Skeletal muscle cell (primary cell): ENCODE measurements at places on chromosomes 5 and 9.

- DNase-seq = no peak
These were observed 68.2 kb upstream of the EGFLAM start for GRCh38 chr5:38190111-38190510.

DNA sequence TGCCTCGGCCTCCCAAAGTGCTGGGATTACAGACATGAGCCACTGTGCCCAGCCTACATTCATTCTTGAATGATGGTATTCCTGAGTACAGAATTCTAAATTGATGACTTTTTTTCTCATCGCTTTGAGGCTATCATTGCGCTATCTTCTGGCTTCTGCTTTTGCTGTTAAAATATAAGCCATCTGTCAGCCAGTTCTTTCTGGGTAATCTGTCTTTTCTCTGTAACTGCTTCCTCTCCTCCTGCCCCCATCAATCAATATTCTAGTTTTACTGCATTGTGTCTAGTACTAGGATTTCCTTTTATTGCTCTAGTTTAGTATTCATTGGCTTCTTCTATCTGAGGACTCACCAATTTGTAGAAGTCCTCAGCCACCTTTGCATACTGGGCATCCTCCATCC is 89.0 kb downstream of the PLPP1 start:
- DNase-seq = no peak

DNA sequence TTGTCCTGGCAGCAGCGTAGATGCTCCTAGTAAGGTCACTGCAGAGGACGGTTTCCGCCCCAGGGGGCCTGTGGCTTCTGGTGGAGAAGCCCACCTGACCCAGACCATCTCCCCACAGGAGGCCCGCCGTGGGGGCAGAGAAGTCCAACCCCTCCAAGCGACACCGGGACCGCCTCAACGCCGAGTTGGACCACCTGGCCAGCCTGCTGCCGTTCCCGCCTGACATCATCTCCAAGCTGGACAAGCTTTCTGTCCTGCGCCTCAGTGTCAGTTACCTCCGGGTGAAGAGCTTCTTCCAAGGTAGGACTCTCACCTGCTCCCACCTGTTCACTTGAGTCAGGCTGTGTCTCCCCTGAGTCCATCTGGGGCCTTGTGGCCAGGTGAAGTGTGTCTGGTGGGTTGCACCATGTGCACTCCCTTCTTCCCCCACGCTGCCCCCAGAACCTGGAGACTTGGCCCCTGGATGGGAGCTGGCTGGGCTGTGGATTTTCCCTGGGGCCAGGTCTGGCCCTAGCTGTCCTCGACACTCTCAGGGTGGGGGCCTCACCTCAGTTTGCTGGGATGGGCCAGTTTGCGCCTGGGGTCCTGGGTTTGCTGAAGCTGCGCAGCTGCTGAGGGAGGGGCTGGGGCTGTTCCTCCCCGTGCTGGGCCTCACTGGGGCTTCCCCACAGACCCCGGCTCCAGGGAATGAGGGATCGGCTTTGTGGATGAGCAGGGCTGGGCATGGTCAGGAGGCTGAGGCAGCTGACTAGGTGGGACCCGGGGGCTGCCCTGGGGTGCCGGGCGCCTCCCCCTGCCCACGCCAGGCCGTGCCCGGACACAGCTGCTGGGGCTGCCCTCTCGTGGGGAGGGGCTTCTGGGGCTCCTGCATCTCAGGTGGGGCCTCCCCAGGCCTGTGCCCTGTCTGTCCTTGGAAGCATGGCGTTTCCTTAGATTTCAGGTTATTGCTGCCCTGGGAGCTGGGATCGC is 32.4 kb downstream of the AHRR start:
- DNase-seq = no peak

GRCh38 chr9:133048595-133048994 is 13.2 kb upstream of the CEL start:
- DNase-seq = no peak

DNA sequence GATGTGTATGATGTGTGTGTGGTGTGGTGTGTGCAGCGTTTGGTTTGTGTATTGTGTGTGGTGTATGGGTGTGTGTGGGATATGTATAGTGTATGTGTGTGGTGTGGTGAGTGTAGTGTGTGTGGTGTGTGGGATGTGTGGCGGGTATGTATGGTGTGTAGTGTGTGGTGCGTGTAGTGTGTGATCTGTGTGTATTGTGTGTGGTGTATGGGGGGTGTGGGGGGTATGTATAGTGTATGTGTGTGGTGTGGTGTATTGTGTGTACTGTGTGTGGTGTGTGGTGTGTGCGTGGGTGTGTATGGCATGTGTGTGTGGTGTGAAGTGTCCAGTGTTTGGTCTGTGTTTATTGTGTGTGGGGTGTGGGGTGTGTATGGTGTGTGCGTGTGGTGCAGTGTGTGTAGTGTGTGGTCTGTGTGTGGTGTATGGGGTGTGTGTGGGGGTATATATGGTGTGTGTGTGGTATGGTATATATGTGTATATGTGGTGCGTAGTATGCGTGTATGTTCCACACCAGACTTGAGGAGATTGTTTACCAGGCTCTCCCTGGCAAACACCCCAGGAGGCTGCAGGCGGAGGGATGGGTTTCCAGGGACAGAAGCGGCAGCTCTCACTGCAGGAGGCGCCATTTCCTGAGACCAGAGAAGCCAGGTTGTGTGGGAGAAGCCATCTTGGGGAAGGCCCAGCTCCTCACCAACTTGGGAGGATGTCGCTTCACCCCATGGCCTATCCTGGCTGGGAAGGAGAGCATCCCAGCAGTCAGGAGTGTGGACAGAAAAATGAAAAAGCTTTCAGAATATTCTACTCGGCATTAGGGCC is 138.1 kb downstream of the NXNL2 start:
- DNase-seq = no peak

DNA sequence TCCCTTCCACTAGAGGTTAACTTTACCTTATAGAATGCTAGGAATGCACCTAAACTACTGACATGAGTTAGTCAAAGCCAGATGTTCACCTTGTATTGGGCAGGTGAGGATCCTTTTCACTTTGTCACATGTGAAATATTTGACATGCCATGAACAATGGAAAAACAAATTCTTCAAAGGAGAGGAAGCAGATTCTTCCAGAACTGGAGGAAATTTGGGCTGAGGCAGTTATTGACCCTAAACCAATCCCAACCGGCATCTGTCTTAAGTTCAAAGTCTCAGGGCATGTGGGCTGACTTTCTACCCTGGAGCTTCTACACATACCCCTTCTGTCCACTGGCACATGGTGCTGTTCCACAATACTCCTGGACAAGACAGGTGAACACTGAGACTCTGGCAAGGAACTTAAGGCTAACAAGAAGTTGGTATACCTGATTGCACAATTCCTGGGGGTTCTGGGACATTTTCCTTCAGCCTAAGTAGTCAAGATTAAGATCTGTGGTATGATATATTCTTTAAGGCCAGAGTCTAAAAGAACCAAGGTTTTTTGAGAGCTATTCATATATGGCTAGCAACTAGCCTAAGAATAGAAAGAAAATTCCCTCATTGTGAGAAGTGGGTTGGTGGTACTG is 2.6 kb downstream of the VLDLR start:
- no peak for DNase-seq

DNA sequence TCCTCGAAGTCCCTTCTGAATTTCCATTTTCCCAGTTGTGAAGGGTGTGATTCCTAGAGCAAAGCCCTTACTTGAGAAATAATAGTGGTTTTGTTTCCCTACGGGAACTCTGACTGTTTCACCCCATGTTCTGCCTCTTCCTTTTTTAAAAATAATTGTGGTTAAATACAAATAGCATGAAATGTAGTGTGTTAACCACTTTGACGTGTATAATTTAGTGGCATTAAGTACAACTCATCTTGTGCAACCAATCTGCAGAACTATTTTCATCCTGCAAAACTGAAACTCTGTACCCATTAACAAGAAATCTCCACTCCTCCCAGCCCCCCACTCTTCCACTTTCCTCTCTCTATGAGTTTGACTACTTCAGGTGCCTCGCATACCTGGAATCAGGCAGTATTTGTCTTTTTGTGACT is 35.6 kb upstream of the HAND1 start:
- no peak for DNase-seq

DNA sequence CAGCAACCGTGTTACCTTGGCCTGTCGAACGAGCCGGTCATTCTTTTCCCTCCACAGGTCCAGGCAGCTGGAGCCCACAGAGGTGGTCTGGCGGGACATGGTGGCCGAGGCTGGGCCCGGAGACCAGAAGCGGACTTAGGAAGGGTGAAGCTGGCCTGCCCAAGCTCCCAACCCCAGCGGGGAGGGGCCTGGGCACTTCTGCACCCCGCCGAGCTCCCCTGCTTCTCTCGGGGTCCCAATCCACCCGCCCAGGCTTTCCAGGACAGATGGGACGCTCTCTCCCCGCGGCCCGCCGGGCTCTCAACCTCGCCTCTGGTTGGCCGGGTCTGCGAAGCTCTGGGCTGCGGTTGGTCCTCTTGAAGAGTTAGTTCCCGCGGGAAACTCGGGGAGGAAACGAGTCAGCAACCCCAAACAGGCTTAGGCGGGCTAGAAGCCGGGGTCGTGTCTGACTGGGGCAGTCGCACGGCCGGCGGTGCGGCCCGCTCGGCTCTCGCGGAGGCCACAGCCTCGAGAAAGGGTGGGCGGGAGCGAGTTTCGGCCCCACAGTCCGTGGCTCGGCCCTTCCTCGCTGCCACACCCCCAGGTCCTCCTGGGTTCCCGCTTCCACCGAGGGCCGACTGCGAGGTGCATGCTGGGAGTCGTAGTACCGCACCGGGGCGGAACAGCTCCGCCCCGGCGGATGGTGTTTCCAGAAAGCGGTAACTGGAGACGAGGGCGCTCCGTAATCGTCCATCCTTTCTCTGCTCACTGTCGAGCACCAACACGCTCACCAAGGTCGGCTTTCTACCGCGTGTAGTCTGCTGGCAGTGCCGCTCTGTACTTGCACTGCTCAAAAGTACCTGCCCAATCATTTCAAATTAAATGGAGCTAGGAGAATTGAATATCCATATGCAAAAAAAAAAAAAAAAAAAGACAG is at the start of gene FANCG:
Gene FANCG, minus strand, starts transcription at position 517 of the 916 bp plus-strand sequence. Its CDS starts 418 bp downstream, at position 99.
- DNase-seq = peak; percentile 76

- no peak for DNase-seq
These were observed 16.5 kb downstream of the EPB41L4B start for GRCh38 chr9:109304347-109304746.

DNA sequence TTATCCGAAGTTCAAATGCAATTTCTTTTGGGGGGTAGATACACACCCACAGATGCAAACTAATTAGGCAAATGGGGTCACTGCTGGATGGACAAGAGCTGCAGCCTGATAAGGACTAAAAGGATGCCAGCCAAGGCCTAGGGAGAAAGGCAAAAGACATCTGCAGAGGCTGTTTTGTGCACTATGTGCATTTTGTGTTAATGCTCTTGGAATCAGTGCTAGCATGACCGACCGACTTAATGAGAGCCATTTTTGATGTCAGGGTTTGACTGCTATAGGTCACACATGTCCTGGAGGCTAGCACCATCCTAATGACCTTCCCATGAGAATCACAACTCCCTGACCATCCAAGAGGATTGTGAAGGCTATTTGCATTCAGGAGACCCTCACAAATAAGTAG is 34.6 kb downstream of the PLAC8L1 start:
- no peak for DNase-seq

- DNase-seq = no peak
These were observed 33.7 kb downstream of the ELP1 start for GRCh38 chr9:108900176-108900575.

DNA sequence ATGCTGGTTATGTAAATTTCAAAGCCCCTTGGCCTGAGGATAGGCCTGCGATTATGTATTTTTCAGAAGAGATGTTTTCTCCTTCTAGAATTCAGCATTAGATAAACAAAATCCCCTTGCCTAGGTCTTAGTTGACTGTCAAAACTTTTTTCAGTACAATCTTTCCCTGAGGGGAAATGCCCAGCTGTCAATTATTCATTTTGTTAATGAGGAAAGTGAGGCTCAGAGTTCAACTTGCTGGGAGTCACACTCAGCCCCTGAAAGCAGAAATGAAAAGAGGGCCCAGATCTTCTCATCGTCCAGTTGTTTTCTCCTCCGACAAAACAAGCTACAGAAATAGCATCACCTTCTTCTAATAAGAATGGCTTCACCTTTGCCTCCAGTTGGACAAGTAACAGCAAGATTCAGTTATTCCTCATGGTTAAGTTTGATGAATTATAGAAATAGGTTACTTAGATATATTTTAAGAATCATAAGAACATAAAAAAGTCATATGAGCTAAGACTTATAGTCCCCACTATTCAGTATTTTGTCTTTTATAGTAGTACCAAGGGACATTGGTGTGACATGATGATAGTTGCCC is 627.1 kb upstream of the WWC1 start:
- no peak for DNase-seq

DNA sequence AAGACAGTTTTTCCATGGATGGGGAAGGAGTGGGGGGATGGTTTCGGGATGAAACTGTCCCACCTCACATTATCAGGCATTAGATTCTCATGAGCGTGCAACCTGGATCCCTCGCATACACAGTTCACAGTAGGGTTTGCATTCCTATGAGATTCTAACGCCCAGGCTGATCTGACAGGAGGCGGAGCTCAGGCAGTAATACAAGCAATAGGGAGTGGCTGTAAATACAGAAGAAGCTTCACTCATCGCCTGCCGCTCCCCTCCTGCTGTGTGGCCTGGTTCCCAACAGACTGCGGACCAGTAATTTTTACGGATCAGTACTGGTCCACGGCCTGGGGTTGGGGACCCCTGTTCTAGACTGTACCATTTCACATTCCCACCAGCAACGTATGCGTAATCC is 68.3 kb upstream of the OTULINL start:
- no peak for DNase-seq

DNA sequence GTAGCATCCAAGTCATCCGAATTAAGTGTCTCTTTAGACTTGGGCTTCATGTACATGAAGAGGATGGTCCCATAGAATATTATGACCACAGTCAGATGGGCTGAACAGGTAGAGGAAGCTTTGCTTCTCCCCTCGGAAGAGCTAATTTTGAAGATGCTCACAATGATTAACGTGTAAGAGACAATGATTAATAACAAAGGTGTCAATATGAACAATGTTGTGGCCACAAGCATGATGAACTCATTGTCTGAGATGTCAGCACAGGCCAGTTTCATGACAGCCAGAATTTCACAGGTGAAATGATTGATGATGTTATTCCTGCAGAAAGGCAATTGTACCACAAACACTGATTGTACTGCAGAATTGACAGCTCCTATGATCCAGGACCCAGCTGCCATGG is 626 bp downstream of the OR13C2 start:
- DNase-seq = no peak

DNA sequence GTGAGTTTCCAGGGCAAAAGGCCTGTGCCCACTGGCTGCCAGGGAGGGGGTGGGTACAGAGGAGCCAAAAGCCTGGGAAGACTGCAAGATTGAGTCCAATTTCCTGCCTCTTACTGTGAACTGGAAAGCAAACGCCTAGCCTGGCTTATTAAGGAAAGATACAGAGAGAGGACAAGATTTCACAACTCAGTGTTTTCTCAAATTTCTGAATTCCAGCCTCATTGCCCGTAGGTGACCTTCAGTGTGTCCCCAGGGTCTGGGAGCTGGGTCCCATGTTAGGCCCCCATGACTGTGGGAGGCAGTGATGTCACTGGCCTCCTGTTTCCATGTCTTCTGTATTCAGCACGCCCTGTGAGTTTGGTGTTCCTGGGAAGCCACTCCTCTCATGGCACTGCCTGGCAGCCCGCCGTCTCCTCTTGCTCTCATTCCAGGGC is 60.6 kb upstream of the PTPN3 start:
- DNase-seq = no peak
